ENCODE measurements at places on chromosomes 2 and 18.

- no peaks in the 10 kb centered on the region for H3K36me3 ChIP-seq
- no peaks in the 10 kb centered on the region for H3K27me3 ChIP-seq
- H3K27ac ChIP-seq = peak overlapping the region; percentile 70
- no peak overlapping the region for H3K4me3 ChIP-seq
- DNase-seq = no peak
Measured at GRCh38 chr18:2960983-2961696, 51.8 kb downstream of the LPIN2 start.

DNA sequence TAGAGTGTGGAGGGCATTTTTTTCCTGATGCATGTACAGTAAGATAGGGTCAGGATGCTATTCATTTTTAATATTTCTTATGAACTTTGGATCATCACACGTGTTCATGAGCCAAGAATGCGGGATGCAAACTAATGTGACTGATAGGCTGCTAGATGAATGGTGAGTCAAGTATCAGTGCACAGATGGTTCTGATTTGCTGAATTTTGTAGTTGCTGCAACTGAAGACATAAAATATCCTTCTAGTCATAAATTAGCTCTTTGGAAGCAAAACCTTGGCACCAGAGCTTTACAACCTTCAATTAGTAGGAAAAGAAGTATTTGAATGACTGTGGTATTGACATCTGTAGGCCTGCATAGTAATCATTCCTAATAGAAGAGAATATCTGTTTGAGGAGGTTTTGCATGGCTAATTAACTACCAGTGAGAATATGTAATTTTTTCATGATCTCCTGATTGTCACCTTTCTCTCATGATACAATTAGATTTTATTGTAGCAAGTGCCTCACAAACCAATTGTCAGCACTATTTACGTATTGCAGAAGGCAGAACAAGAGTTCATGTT lies 94.0 kb downstream of the VRK2 start:
- H3K4me1 ChIP-seq = no peaks in the 10 kb centered on the region
- no peak for DNase-seq
- no peak overlapping the region for H3K4me3 ChIP-seq
- H3K27me3 ChIP-seq = no peaks in the 10 kb centered on the region
- no peaks in the 10 kb centered on the region for H3K36me3 ChIP-seq

GRCh38 chr2:222423632-222424275 lies 589 bp upstream of the SGPP2 start:
- H3K4me1 ChIP-seq = peaks cover 4% of the 10 kb centered on the region
- H3K27me3 ChIP-seq = no peaks in the 10 kb centered on the region
- no peak for DNase-seq
- no peak overlapping the region for H3K27ac ChIP-seq
- no peaks in the 10 kb centered on the region for H3K36me3 ChIP-seq

DNA sequence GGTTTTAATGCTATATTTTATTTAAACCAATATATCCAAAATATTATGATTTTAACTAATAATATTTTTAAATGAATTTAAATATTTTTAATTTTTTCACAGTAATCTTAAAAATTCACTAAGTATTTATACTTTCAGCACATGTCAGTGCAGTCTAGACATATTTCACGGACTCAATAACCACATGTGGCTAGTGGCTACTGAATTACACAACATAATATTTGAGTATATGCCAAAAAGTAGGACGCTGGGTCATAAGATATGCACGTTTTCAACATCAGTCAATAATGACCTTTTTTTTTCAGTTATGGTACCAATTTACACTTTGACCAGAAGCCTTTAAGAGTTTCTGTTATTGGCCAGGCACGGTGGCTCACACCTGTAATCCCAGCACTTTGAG lies 117.7 kb downstream of the GFPT1 start:
- no peaks in the 10 kb centered on the region for H3K36me3 ChIP-seq
- H3K27me3 ChIP-seq = no peaks in the 10 kb centered on the region
- no peak overlapping the region for H3K4me3 ChIP-seq

DNA sequence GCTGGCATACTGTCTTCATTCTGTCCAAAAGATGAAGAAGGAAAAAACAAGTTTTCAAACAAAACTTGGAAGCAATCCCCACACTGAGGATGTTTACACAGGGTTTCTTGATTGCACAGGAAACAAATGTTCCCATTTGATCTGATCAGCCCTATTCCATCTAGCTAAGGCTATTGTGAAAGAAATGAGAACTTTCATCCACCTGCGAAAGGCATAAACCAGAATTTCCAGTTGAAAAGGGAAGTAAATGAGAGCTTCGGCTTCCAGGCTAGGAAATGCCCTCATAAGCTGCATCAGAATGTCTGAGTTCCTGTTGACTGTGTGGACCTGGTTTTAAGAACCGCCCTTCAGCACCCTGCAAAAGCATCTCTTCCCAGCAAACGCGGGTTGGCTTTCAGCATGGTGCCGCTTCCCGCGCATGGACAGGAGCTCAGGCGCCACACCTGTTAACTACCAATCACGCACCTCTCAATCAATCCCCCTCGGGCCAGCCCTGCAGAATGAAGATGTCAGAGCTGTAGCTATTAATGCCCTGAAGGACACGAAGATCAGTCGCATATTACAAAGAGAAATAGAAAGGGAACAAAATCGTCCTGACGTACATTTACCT lies 850.4 kb downstream of the GALR1 start:
- no peak for DNase-seq
- H3K27me3 ChIP-seq = no peaks in the 10 kb centered on the region
- no peak overlapping the region for H3K4me3 ChIP-seq
- no peaks in the 10 kb centered on the region for H3K4me1 ChIP-seq
- no peak overlapping the region for H3K27ac ChIP-seq
- H3K36me3 ChIP-seq = no peaks in the 10 kb centered on the region

- H3K27me3 ChIP-seq = no peaks in the 10 kb centered on the region
- H3K27ac ChIP-seq = no peak overlapping the region
- H3K4me1 ChIP-seq = no peaks in the 10 kb centered on the region
- no peaks in the 10 kb centered on the region for H3K36me3 ChIP-seq
- DNase-seq = no peak
Measured at GRCh38 chr2:213609570-213610170, 325.4 kb downstream of the SPAG16 start.

DNA sequence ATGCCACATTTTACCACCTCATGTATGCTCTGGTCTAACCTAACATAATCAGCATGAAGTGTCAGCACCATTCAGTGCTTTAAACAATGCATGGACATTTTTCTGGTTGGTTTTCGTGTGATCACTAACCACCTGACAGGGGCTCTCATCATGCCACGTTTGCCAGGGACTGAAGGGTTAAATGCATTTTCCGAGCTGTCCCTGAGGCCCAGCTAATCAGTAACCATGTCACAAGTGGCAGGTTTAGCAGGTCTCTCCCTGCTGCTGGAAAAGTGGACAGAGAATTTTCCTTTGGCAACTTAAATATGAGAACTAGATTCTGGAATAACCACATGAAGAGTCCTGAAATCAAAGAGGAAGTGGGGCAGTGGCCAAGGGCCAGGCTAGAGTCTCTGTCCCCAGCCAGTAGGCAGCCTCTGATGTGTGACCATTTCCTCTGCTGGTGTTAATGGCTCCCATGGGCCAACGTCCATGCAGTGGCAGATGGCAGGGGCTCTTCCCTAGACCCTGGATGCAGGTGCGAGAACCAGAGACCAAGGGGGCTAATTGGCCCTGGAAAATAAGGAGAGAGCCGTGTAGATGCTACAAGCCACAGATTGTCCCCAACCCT lies 69.5 kb downstream of the TPGS2 start:
- no peaks in the 10 kb centered on the region for H3K36me3 ChIP-seq
- DNase-seq = no peak
- H3K4me1 ChIP-seq = no peaks in the 10 kb centered on the region
- no peak overlapping the region for H3K27ac ChIP-seq
- H3K4me3 ChIP-seq = no peak overlapping the region

DNA sequence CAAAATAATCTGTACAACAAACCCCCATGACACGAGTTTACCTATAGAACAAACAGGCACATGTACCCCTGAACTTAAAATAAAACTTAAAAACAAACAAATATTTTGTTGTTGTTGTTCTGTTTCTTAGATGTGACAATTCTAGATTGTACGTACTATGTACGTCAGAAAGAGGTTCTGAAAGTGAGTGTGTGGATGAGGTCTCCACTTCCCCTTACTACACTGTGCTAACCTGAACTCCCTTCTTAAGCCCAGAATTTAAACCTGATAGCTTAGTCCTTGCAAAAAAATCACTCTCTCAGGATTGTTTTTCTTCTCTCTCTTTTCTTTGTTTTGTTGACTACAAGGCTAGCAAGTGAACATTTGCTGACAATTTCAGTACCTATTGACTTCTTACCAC lies 581.6 kb downstream of the LRRTM4 start:
- H3K4me1 ChIP-seq = no peaks in the 10 kb centered on the region
- no peaks in the 10 kb centered on the region for H3K27me3 ChIP-seq
- H3K4me3 ChIP-seq = no peak overlapping the region
- H3K27ac ChIP-seq = no peak overlapping the region

DNA sequence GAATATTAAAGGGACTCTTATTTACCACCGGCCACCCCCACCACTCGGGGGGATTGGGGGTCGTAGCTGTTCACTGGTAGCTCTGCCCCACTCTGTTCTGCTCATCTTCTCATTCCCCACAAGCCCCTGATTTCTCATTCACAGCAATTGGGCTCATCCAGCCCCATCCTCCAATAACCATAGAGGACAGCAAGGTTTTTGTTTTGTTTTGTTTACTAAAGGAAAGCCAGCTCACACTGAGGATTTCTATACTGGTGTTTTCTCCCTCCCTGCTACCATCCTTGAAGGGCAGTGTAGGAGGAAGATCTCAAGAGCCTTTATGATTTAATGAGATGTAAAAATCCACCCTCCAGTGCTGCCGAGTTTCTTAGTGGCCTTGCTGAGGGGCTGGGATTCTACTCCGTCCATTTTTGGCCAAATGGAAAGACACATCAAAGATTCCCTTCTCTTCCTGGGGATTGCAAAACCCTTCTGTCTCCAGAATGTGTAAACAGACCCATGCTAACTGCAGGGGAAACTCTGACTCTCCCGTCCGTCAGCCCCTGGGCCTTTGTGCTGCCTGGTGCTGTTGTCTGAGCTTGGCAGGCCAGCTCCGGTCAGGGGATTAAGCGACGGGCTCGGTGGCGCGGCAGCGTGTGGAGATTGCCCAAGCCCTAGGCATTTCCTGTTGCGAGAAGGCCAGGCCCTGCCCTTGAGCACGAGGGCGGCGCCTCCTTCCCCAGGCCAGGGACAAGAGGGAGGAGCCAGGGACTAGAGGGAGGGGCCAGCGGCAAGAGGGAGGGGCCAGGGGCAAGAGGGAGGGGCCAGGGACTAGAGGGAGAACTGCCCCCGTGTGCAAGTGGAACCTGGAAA lies 165.0 kb downstream of the ANTXR1 start:
- peak; percentile 89 for DNase-seq
- H3K27ac ChIP-seq = peak overlapping the region; percentile 62
- H3K27me3 ChIP-seq = no peaks in the 10 kb centered on the region

- DNase-seq = peak; percentile 98
- peak overlapping the region; percentile 87 for H3K27ac ChIP-seq
- H3K36me3 ChIP-seq = no peaks in the 10 kb centered on the region
- peak overlapping the region; percentile 54 for H3K4me3 ChIP-seq
- H3K4me1 ChIP-seq = peaks cover 7% of the 10 kb centered on the region
- H3K27me3 ChIP-seq = no peaks in the 10 kb centered on the region
Measured at GRCh38 chr2:676647-677055, 555 bp downstream of the TMEM18 start.

DNA sequence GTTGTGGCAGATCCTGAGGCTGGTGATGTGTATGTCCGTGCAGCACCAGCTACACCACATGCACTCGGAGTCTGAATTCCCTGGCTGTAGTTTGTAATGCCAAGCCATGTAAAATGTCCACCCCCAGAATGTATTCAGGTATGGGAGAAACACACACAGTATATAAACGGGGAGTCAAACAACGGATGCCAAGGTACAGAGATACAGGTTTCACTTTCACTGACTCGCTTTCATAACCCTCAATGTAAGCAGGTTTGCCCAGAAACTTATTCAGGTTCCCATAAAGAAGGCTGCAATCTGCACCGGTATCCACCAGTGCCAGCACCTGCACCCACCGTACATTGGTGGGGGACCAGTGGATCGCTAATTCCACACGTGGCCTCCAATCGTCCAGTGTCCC lies 237.2 kb downstream of the MBD5 start:
- H3K36me3 ChIP-seq = no peaks in the 10 kb centered on the region
- no peak for DNase-seq
- no peak overlapping the region for H3K4me3 ChIP-seq
- no peak overlapping the region for H3K27ac ChIP-seq
- H3K27me3 ChIP-seq = no peaks in the 10 kb centered on the region
- H3K4me1 ChIP-seq = no peaks in the 10 kb centered on the region

DNA sequence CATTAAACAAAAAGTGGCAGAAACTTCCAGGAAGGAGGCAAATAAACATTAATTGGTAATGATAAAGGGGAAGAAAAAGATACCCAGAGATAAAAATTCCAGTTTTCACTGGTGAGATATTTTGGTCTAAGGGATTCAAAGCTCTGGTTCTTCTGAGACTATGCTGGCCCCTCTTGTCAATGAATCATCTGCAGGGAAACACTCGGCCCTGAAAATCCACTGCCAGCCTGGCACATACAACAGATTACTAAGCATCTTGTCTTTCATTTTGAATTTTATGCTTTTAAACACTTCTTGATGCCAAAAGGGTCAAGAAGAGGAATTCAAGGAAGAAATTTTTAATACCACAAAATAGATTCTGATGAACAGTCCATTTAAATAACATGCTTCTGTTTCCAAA lies 1603.8 kb upstream of the ZEB2 start:
- no peaks in the 10 kb centered on the region for H3K4me1 ChIP-seq
- H3K36me3 ChIP-seq = no peaks in the 10 kb centered on the region
- DNase-seq = no peak
- no peak overlapping the region for H3K27ac ChIP-seq

GRCh38 chr2:121189661-121190381 lies 95.2 kb downstream of the TFCP2L1 start:
- no peaks in the 10 kb centered on the region for H3K36me3 ChIP-seq
- H3K27me3 ChIP-seq = no peaks in the 10 kb centered on the region
- no peak for DNase-seq
- no peak overlapping the region for H3K4me3 ChIP-seq

- no peaks in the 10 kb centered on the region for H3K36me3 ChIP-seq
- no peak overlapping the region for H3K4me3 ChIP-seq
- no peak overlapping the region for H3K27ac ChIP-seq
- H3K4me1 ChIP-seq = no peaks in the 10 kb centered on the region
- no peak for DNase-seq
Measured at GRCh38 chr18:74375999-74376398, 60.4 kb downstream of the C18orf63 start.

DNA sequence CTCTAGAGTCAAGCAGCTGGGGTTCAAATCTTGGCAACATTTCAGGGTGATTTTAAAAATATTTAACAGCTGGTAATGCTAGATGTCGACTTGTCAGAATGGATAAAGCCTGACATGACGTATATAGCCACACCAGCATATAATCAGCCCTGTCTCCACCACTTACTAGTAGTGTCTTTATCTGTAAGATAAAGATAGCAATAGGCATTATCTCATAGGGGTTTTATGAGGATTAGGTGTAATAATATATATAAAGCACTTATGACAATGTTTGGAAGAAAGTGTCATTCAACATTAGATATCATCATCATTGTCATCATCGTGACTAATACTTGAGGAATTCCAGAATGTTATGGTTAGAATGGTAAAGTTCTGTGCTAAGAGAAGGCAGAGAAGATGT lies 369.0 kb upstream of the CWC22 start:
- DNase-seq = no peak
- no peaks in the 10 kb centered on the region for H3K27me3 ChIP-seq
- H3K27ac ChIP-seq = no peak overlapping the region
- H3K4me3 ChIP-seq = no peak overlapping the region
- no peaks in the 10 kb centered on the region for H3K4me1 ChIP-seq
- no peaks in the 10 kb centered on the region for H3K36me3 ChIP-seq

All from ovary (tissue), 10 donors.